ENCODE measurements at places on chromosomes 16 and 17.
A peak's percentile ranks its signal among the peaks of the same experiment; 100 is the strongest.

- H3K4me1 ChIP-seq = no peaks in the 10 kb centered on the region
- no peak for DNase-seq
Observed at GRCh38 chr17:55683550-55684315, 38.9 kb downstream of the TMEM100 start.

DNA sequence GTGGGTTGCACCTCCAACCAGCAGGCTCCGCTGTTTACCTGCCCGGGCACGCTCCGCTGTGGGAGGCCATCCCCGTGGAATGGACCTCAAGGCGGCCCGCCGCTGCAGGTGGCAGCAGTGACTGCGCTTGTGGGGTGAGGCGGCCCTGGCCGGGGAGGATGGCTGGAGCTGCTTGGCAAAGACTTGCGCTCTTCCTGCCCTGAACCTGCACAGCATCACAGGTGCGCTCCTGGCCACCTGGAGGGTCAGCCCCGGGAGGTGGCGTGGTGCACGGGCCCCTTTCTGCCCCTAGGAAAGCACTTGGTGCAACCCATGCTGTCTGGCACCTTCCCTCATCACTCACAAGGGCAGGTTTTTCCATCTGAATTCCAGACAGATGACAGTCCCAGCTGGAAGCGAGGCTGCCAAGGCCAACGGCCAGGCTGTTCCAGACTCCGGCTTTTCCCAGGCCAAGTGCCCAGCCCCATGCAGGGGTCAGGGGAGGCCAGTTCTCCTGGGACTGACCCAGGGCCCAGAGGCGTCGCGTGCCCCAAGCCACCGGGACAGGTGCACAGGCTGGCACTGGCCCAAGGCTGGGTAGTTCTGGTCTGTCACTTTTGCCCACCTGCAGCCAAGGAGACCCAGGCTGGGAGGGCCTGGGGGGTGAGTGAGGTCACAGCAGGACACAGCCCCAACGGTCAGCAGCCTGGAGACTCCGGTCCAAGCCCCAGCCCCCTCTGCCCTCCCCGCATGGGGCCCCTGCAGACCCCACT, 13.3 kb downstream of the UTS2R start:
- H3K27ac ChIP-seq = no peak overlapping the region
- DNase-seq = peak; percentile 45
- peak overlapping the region; percentile 30 for H3K4me3 ChIP-seq
- H3K4me1 ChIP-seq = peaks cover 14% of the 10 kb centered on the region
- H3K36me3 ChIP-seq = no peaks in the 10 kb centered on the region

DNA sequence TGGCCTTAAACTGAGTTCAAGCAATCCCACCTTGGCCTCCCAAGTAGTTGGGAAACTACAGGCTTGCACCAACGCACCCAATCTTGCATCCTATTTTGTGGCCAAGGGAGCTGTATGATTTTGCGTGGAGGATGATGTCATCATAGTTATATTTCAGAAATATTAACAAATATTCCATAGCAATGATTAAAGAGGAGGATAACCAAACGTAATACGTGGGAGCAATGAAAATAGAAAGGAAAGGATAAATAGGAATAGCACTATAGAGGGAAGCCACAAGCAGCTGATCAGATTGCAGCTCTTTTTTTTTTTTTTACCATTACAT, 2.2 kb upstream of the YWHAE start:
- peaks cover 18% of the 10 kb centered on the region for H3K4me1 ChIP-seq
- no peaks in the 10 kb centered on the region for H3K36me3 ChIP-seq
- no peak overlapping the region for H3K27ac ChIP-seq
- no peak overlapping the region for H3K4me3 ChIP-seq

DNA sequence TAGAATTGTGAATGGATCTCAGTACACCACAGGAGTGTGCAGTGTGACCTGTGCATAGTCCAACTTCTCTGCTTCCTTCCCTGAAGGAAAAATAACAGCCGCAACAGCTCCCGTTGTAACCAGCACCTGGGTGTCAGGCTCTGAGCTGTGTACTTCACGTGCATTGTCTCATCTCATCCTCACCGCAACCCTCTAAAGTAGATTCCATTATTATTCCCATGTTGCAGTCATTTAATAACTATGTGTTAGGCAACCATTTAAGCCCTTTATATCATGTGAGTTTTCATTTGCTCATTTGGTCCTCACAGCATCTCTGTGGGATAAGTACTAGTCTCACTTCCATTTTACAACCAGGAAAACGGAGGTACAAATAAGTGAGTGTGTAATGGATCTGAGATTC, 247.0 kb upstream of the MAF start:
- no peak for DNase-seq
- H3K36me3 ChIP-seq = no peaks in the 10 kb centered on the region
- H3K4me3 ChIP-seq = no peak overlapping the region
- H3K27ac ChIP-seq = no peak overlapping the region

GRCh38 chr17:28071891-28072606, 29.6 kb downstream of the NLK start:
- no peak overlapping the region for H3K27ac ChIP-seq
- H3K36me3 ChIP-seq = no peaks in the 10 kb centered on the region
- DNase-seq = no peak
- no peaks in the 10 kb centered on the region for H3K27me3 ChIP-seq
- H3K4me1 ChIP-seq = no peaks in the 10 kb centered on the region

DNA sequence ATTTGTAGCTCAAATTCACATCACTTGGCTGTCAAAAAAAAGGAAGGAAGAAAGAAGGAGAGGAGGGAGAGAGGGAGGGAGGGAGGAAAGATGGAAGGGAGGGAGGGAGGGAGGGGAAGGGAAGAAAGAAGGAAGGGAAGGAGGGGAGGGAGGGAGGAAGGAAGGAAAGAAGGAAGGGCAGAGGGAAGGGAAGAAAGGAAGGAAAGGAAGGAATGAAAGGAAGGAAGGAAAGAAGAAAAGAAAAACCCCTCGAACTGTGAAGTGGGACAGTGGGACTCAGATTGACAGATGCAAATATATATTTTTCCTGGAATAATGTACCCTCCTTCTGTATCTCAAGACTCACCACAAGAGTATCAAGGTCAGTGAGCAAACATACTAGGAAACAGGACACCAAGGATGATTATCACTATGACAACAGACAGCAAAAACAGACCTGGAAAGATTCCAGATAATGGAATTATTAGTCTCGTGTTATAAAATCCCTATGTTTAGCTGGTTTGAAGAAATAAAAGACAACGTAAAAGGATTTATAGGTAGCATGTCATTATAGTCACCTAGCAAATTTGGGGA, 24.2 kb upstream of the ABCA3 start:
- DNase-seq = no peak
- H3K4me1 ChIP-seq = no peaks in the 10 kb centered on the region
- H3K27me3 ChIP-seq = no peaks in the 10 kb centered on the region
- no peak overlapping the region for H3K4me3 ChIP-seq

DNA sequence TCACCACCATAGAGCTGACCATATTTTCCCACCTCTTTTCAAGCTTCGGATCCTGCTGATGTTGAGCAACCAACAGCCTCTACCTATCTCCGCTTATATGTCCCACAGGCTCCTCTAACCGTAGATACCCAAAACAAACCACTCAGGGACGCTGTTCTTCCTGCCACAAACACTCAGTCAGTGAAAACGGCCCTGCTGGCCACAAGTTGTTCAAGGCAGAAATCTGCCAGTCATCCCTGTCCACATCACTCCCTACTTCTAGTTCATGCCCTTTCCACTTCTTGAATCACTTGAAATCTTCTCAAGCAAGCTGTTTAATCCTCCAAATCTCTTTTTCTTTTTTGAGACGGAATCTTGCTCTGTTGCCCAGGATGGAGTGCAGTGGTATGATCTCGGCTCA, 7.9 kb downstream of the RABEP2 start:
- H3K4me1 ChIP-seq = no peaks in the 10 kb centered on the region
- H3K27me3 ChIP-seq = no peaks in the 10 kb centered on the region
- H3K27ac ChIP-seq = no peak overlapping the region
- peaks cover 21% of the 10 kb centered on the region for H3K36me3 ChIP-seq

DNA sequence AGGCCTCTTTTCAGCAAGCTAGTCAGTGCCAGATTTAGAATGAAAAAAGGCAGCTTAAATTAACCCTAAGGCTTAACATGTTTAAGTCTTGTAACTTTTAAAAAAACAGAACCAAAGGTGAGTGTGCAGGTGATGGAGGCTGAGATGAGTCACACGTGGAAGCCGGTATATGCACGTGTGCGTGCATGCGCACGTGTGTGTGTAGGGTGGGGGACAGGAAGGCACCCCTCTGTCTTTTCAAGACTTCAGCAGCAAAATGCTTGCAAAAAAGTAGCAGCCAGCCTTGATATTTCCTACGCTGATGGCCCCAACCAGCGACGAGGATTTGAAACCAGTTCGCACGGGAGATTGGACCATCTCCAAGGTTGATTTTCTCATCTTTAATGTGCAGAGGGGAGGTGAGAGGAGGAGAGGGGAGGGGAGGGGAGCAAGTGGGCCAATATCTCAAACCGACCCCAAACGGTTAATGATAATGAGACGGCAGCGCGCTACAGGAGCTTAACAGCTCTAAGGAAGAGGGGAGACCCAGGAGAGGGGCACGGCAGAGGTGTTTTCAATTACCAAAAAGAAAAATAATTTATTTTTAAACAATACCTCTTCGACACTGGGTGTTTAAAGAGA, 154.7 kb downstream of the ZNF423 start:
- DNase-seq = no peak
- H3K27ac ChIP-seq = peak overlapping the region; percentile 86
- H3K27me3 ChIP-seq = no peaks in the 10 kb centered on the region
- H3K36me3 ChIP-seq = no peaks in the 10 kb centered on the region
- H3K4me1 ChIP-seq = peaks cover 56% of the 10 kb centered on the region
- H3K4me3 ChIP-seq = peak overlapping the region; percentile 52

DNA sequence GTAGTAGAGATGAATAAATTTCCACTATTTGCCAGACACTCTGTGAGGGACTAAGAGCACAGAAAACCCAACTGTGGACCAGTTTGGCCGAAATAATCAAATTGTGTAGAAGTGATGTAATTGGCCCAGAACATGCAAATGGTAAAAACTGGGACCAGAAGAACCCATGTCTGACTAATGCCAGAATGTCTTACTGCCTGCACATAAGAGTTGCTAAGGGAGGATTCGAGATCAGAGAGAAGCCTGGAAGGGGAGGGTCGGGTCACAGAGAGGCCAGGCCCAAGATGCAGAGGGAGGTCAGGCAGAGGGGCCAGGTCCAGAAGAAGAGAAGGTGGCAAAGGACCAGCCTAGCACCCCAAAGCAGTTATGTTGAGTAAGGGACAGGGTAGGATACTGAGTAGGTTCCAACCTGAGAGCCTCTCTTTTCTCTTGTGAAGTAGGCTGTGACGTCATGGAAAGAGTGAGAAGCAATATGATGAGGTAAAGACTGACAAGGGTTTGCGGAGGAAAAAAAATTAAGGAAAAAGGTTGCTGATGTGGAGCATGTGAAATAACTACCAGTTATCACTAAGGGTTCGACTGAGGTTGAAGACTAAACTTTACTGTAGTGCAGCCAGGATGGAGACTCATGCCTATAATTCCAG, 53.2 kb downstream of the SKAP1 start:
- H3K27ac ChIP-seq = no peak overlapping the region
- no peaks in the 10 kb centered on the region for H3K36me3 ChIP-seq
- no peak overlapping the region for H3K4me3 ChIP-seq
- DNase-seq = no peak
- H3K27me3 ChIP-seq = no peaks in the 10 kb centered on the region
- no peaks in the 10 kb centered on the region for H3K4me1 ChIP-seq

DNA sequence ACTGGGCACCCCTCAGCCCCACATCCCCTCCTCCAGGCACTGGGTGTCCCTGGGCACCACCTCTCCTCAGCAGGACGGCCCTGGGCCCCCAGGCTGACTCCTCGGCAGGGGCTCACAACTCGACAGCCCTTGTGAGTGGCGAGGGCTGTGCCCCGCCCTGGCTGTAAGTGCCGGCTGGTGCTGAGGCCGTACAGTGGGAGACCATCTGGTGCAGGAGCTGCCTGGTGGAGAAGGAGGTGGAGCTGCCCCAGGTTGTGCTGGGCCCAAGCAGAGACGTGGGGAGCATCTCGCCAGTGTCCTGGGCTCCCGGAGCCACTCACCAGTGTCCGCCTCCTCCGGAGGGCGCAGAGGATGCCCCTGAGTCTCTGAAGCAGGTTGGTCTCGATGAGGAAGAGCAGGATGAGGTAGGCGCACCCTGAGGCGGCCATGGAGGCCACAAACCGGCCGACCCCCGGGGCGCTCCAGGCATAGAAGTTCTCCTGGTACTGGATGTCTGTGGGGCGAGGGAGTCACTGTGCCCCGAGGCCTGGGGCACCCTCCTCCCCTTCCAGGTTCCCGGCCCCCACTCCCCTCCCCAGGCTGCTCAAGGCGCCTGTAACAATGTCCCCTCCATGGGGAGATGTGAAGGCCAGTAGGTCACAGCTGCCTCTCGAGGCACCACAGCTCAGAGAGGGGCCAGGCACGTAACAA, 15.1 kb upstream of the RNPS1 start:
- H3K27ac ChIP-seq = no peak overlapping the region
- H3K36me3 ChIP-seq = peaks cover 16% of the 10 kb centered on the region
- H3K27me3 ChIP-seq = no peaks in the 10 kb centered on the region
- no peak for DNase-seq

DNA sequence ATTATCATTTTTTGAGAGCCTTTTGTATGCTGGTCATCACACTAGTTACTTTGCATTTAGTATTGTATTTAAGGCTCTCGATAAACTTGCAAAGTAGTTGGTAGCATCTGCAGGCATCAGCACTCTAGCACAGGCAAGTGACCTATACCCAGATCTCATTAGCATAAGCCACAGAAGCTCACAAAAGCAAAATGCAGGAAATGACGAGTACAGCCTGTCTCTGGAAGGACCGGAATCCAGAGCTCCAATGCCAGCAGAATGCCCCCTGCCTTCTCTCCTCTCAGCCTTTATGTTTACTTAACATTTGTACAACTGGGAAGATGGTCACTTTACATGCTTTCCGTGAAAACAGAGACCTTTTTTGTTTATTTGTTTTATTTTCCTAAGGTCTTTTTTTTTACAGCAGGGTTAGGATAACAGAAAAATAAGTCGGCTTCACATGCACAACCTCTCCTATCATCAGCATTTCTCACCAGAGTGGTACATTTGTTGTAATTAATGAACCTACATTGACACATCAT, 45.4 kb upstream of the MYOCD start:
- H3K27ac ChIP-seq = no peak overlapping the region
- no peaks in the 10 kb centered on the region for H3K27me3 ChIP-seq
- peaks cover 10% of the 10 kb centered on the region for H3K4me1 ChIP-seq
- no peak overlapping the region for H3K4me3 ChIP-seq
- no peaks in the 10 kb centered on the region for H3K36me3 ChIP-seq

DNA sequence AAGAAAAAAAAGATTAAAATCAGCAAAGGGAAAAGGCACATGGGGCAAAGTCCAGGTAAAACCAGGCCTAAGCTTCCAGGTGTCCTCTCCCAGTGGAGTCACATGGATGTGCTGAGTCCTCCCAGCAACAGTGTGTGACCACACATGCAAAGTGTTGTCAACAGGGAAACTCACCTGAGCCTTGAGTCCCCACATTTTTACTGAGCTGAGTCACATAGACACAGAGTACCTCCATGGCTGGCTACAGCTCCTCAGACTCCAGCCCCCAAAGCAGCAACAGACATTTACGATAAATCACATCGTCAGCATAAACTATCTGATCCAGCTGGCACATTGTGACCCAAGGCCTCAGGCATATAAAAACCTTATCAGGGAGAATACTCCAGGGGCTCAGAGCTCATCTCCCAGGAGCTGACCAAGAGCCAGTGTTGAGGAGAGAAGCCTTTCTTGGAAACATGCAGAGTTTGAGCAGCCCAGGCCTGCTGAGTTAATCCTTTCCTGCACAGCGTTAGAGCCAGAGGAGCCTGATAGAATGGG, 20.5 kb downstream of the ERCC4 start:
- H3K36me3 ChIP-seq = peaks cover 7% of the 10 kb centered on the region
- H3K4me3 ChIP-seq = no peak overlapping the region
- H3K27me3 ChIP-seq = no peaks in the 10 kb centered on the region

GRCh38 chr17:36675250-36675649, 73.9 kb downstream of the MRM1 start:
- no peaks in the 10 kb centered on the region for H3K27me3 ChIP-seq
- no peak for DNase-seq
- H3K4me1 ChIP-seq = no peaks in the 10 kb centered on the region
